Right hindlimb (tissue), 1 donor: ENCODE measurements at places on chromosomes 3 and 15.

DNA sequence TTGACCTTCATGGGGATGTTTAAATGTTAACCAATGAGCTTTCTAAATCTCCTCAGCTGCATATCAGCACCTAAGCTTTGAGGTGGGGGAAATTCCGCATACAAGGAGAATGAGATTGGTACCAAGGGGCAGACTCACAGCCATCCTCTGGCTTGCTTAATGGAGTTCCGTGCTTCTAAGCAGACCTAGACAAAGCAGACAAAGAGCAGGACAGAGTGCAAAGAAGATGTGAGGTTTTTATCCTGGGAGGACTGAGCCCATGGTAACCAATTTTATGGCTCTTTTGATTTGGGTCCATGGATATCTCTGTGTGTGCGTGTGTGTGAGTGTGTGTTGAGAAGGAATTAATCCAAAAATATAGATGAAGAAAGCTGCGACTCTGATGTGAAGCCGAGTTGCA lies 7.5 kb downstream of the TAFA4 start:
- DNase-seq, result no peak

GRCh38 chr3:149819432-149819831 lies 6.4 kb downstream of the RNF13 start:
- DNase-seq, result no peak

- no peak for DNase-seq
Observed at GRCh38 chr3:153881201-153881600, 240.0 kb upstream of the ARHGEF26 start.

- no peak for DNase-seq
Observed at GRCh38 chr3:149332771-149333170, 665 bp downstream of the TM4SF18 start.

DNA sequence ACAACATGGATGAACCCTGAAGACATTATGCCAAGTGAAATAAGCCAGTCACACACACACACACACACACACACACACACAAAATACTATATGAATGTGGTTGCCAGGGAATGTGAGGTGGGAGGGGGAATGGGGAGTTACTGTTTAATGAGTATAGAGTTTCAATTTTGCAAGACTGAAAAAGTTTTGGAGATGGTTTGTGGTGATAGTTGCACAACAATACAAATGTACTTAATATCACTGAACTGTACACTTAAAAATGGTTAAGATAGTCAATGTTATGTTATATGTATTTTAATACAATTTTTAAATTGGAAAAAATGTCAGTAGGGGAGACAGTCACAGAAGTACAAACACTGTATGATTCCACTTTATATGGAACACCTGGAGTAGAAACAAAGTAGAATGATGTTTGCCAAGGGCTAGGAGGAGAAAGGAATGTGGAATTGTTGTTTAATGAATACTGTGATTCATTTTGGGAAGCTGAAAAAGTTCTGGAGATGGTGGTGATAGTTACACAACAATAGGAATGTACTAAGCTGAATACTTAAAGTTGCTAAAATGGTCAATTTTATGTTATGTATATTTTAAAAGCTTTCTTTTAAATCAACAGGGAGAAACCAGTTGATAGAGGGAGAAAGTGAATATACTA lies 76.6 kb downstream of the RPL39L start:
- no peak for DNase-seq

DNA sequence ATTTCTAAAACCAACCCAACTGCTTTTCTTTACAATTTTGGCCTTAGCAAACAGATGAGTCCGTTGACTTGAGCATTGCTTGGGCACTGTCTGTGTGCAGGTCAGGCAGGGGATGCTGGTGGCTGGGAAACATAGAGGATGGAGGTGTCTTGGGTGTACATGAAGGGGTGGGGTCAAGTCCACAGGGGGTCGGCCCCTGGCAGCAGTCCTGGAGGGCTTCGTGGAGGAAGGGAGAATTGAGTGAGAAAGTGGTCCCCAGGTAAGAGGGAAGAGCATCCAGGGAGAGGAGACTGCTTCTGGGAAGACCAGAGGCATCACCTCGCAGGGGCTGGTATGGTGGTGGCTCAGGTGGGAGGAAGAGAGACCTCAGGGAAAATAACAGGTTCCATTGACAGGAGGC lies 144.8 kb downstream of the TJP1 start:
- no peak for DNase-seq
